ENCODE measurements at places on chromosomes 11 and 22.

DNA sequence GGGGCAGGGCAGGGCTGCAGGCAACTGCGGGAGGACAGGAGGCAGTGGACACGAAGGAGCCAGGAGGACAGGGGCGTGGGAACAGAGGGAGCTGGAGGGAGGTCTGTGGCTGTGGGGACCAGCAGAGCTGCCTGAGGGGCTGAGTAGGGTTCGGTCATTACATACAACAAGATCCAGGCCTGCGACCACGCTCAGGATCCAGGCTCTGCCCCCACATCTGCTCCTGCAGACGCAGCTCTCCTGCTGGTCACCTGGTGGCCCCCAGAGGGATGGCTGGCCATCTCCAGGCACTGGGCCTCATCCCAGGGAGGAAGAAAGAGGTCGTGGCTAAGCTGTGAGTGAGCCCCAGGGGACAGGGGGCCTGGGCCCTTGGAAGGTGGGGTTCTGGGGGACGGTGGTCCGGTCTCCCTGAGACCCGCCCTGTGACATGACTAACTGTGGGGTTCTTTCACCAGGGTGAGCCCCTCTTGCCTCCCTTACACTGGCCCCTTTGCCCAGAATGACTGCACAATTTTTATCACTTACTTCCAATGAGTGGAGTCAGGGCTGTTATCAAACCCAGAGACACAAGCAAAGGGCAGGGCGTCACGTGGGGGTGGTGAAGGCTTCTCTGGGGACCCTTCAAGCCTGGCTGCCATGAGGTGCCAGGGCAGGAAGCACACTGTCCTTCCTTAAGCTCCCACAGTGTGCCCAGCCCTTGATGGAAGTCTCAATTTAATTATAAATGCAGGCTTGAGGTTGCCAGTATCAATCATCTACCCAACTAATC lies 6.7 kb upstream of the APOBEC3A start:
- peaks cover 10% of the 10 kb centered on the region for H3K4me1 ChIP-seq
- no peaks in the 10 kb centered on the region for H3K36me3 ChIP-seq
- no peak for DNase-seq
- no peak overlapping the region for H3K4me3 ChIP-seq

DNA sequence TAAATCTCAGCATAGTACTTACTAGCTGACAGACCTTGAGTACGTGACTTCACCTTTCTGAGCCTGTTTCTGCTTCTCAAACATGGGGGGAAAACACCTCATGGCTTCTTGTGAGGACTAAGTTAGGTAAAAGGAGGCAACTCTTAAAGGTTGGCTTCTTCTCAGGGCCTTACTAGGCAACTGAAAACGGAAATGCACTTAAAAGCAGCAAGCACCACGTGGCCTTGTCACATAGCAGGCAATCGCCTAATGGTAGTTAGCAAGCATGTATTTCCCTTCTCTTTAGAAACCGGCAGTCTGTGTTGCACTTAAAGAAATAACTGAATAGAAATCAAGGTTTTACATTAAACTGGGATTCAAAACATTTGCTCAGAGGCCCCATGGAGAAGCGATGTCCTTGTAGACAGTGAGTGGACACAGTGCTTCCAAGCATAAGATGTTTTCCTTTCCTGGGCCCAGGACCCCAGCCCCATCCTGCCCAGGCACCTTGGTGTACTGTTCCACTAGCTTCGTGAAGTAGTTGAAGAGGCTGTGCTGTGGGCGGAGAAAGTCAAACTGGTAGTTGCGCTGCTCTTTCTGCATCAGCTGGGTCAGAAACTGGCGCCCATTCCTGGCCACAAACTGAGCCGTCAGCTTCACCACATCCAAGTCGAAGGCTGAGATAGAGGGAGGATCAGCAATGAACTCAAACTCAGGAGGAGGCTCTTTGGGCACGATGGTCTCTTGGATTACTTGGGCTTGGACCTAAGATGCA lies 12.1 kb downstream of the SF3A1 start:
- no peaks in the 10 kb centered on the region for H3K4me1 ChIP-seq
- H3K4me3 ChIP-seq = no peak overlapping the region
- no peak for DNase-seq
- no peak overlapping the region for H3K27ac ChIP-seq
- peaks cover 99% of the 10 kb centered on the region for H3K36me3 ChIP-seq

GRCh38 chr11:6271598-6271997 lies 12.0 kb downstream of the CCKBR start:
- DNase-seq = no peak
- H3K27ac ChIP-seq = no peak overlapping the region
- H3K4me3 ChIP-seq = no peak overlapping the region
- no peaks in the 10 kb centered on the region for H3K4me1 ChIP-seq

GRCh38 chr11:62919898-62920640 lies 1.1 kb downstream of the CHRM1 start:
- no peak overlapping the region for H3K4me3 ChIP-seq
- no peak overlapping the region for H3K27ac ChIP-seq
- no peaks in the 10 kb centered on the region for H3K4me1 ChIP-seq

DNA sequence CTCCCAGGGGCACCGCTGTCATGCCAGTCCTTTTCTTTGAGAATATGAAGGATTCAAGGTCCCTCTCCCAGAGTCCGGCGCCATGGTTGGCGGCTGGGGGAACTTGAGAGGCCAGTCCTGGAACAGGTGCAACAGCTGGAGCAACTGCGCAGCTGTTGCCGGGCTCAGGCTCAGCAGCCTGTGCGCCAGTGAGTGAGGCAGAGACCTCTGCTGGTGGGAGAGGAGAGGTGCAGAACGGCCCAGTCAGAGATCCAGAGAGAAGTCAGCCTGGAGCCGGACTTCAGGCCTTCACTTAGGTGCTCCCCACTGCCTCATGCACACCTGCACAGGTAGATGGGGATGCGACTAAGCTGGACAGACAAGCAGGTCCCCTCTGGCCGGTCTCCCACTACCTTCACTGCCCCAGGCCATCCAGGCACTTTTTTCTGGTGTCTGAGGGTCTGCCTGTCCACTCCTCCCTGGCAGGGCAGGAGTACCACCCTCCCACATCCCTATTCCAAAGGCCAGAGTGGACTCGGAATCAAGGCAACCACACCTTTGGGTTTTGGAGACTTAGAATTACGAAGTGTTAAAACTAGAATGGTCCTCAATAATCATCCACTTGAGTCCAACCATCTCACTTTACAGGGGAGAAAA lies 4.6 kb downstream of the CHRDL2 start:
- H3K36me3 ChIP-seq = no peaks in the 10 kb centered on the region
- H3K4me3 ChIP-seq = no peak overlapping the region
- no peak overlapping the region for H3K27ac ChIP-seq
- peak; percentile 59 for DNase-seq
- H3K4me1 ChIP-seq = peaks cover 5% of the 10 kb centered on the region

DNA sequence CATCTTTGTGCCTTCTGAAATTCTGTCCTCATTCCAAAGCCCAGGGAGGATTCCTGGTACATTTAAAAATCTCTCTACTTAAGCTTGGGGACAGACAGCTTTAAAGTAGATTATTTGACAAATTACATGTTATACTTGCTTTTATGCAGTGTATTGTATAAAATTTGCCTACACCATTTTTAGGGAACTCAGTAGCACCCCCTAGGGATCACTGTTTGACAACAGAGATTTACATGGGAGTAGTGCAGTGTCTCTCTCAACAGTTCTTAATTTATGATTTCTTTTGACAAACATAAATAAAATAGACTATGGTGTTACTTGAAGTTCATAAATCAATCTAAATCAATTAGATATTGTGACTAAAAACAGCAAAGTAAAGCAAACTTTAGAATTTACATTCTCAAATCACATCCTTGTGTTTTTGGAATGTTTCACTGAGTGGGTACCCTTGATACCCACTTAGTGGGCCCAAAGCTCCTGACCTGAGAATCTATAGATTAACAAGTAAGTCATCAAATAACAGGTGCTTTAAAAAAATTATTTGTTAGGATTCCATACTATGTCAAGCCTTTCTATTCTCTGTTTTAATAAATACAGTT lies 428.8 kb downstream of the DYNC2H1 start:
- H3K27me3 ChIP-seq = no peaks in the 10 kb centered on the region
- no peak overlapping the region for H3K4me3 ChIP-seq
- no peak overlapping the region for H3K27ac ChIP-seq
- peaks cover 6% of the 10 kb centered on the region for H3K4me1 ChIP-seq
- no peak for DNase-seq

GRCh38 chr11:83310718-83311117 lies 24.6 kb upstream of the CCDC90B start:
- H3K27ac ChIP-seq = no peak overlapping the region
- no peak overlapping the region for H3K4me3 ChIP-seq
- H3K27me3 ChIP-seq = no peaks in the 10 kb centered on the region

All from neuronal stem cell (in vitro differentiated cells).